ENCODE measurements at places on chromosomes 4 and X. TPM values are rescaled to one million over a fixed set of nuclear protein-coding genes. Genes with fewer than 3 reads are reported as not detected.

- no peak overlapping the region for H3K27ac ChIP-seq
- H3K27me3 ChIP-seq = no peaks in the 10 kb centered on the region
- no peak for DNase-seq
- H3K4me3 ChIP-seq = no peak overlapping the region
- H3K4me1 ChIP-seq = no peaks in the 10 kb centered on the region
Observed at GRCh38 chrX:110402091-110402849, 43.6 kb downstream of the RTL9 start.

DNA sequence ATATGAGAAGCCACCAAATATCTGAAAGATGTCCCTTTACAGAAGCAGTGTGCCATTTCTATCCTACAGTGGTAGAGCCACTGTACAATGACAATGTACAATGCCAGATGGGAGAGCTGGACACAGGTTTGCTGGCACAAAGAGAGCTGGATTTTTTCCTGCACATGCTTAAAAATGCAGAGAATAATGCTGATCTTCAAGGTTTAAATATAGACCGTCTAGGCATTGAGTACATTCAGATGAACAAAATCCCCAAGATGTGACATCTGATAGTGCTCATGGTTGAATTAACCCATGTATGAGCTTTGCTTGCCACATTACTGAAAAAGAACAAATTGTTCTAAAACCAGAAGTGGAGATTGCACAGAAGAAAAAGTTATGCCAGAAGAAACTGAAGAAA lies 11.7 kb downstream of the ADGRL3 start:
- H3K27ac ChIP-seq = no peak overlapping the region
- DNase-seq = no peak
- no peak overlapping the region for H3K4me3 ChIP-seq
- H3K27me3 ChIP-seq = no peaks in the 10 kb centered on the region
- no peaks in the 10 kb centered on the region for H3K4me1 ChIP-seq
- H3K36me3 ChIP-seq = no peaks in the 10 kb centered on the region

DNA sequence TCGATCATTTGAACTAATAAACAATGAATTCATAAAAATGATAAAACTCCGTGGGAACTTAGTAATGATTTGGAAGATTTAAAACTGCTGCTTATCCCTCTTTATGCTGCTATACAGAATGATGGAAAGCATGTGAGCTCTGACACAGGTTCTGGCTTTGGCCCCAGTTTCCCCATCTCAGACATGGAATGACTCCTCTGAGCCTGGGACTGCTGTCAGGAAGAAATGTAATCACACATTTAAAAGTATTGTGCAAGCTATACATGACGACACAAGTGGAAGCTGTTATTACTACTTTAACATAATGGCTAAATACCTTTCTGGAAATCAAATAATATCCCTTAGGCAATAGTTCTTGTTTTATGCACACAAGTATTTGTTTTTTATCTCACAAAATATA lies 161.7 kb downstream of the DCHS2 start:
- peaks cover 22% of the 10 kb centered on the region for H3K27me3 ChIP-seq
- H3K27ac ChIP-seq = no peak overlapping the region
- no peak overlapping the region for H3K4me3 ChIP-seq
- peaks cover 10% of the 10 kb centered on the region for H3K4me1 ChIP-seq

GAGE1 gene
- not detected for total RNA-seq

- H3K27ac ChIP-seq = no peak overlapping the region
- DNase-seq = no peak
- no peak overlapping the region for H3K4me3 ChIP-seq
- no peaks in the 10 kb centered on the region for H3K27me3 ChIP-seq
- H3K4me1 ChIP-seq = no peaks in the 10 kb centered on the region
Observed at GRCh38 chr4:82640540-82640939, 78.8 kb upstream of the TMEM150C start.

DNA sequence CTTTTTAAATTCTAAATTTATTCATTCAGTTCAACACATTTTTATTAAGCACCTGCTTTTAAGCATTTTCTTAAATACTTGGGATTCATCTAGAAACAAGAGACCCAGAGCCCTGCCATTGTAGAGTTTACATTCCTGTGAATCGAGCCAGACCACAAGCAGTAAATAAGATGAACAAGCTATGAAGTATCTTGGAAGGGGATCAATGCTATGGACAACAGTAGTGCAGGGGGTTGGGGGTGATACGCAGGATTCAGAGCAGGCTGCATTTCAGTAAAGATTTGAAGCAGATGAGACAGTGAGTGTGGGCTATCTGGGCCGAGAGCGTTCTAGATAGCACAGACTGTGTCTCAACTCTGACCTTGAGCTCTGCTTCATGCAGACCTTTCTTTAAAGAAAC lies 35.1 kb downstream of the CLDN22 start:
- no peak for DNase-seq
- no peaks in the 10 kb centered on the region for H3K27me3 ChIP-seq
- H3K4me1 ChIP-seq = no peaks in the 10 kb centered on the region
- no peak overlapping the region for H3K4me3 ChIP-seq

- no peak overlapping the region for H3K27ac ChIP-seq
- H3K4me3 ChIP-seq = no peak overlapping the region
- H3K27me3 ChIP-seq = no peaks in the 10 kb centered on the region
- peaks cover 6% of the 10 kb centered on the region for H3K4me1 ChIP-seq
- no peak for DNase-seq
Observed at GRCh38 chr4:6869944-6870343, 39.7 kb upstream of the TBC1D14 start.

IQCM gene
- total RNA-seq = not detected

RRH gene
- not detected for total RNA-seq

GRCh38 chr4:90060039-90060438 lies 67.2 kb upstream of the CCSER1 start:
- no peaks in the 10 kb centered on the region for H3K27me3 ChIP-seq
- H3K36me3 ChIP-seq = no peaks in the 10 kb centered on the region
- no peak overlapping the region for H3K27ac ChIP-seq

GRCh38 chrX:119512146-119512800 lies 44.0 kb downstream of the SLC25A5 start:
- H3K27me3 ChIP-seq = no peaks in the 10 kb centered on the region
- no peak overlapping the region for H3K27ac ChIP-seq
- peaks cover 2% of the 10 kb centered on the region for H3K4me1 ChIP-seq

P2RY4 gene
- 0.20 TPM for total RNA-seq

DNA sequence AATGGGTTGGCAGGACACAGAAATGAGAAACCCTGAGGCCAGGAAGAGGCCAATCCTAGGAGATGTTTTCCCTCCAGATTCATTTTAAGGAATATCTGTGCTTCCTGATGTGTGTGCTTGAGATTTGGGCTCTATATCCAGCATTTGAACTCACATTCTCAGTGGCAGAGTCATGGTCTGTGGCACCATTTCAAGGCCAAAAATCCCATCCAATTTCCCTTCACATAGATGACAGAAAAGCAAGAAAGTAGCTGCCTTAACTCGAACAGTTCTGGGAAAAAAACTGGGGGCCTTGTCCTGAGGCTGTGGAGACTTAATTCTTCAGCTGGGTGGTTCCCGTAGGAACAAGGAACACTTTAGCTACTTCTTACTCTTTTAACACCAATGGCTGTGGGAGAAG lies 27.4 kb downstream of the TAF7L start:
- no peaks in the 10 kb centered on the region for H3K27me3 ChIP-seq
- H3K4me1 ChIP-seq = no peaks in the 10 kb centered on the region
- H3K4me3 ChIP-seq = no peak overlapping the region
- no peaks in the 10 kb centered on the region for H3K36me3 ChIP-seq
- no peak overlapping the region for H3K27ac ChIP-seq

GRCh38 chr4:89300499-89300898 lies 7.1 kb downstream of the GPRIN3 start:
- DNase-seq = no peak
- H3K27me3 ChIP-seq = no peaks in the 10 kb centered on the region
- H3K36me3 ChIP-seq = peaks cover 2% of the 10 kb centered on the region
- H3K4me3 ChIP-seq = peak overlapping the region; percentile 58
- peak overlapping the region; percentile 74 for H3K27ac ChIP-seq

GRCh38 chr4:112083587-112084347 lies 61.5 kb upstream of the FAM241A start:
- H3K36me3 ChIP-seq = no peaks in the 10 kb centered on the region
- H3K4me3 ChIP-seq = no peak overlapping the region
- no peak overlapping the region for H3K27ac ChIP-seq
- no peaks in the 10 kb centered on the region for H3K4me1 ChIP-seq

DNA sequence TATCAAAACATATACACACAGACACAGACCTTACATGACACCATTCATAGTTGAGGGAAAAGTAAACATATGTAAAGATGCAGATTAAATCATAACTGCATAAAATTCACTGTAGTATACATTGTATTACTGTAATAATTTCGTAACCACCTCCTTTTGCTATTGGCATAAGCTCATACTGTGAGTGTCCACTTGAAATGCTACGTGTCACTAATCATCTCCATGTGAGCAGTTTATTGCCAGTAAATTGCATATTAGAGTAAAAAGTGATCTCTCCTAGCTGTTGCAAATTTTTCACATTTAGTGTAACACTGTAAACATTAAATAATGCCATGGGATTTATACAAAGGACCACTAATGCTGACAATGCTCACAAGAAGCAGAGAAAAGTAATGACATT lies 256.7 kb upstream of the GNPDA2 start:
- no peaks in the 10 kb centered on the region for H3K36me3 ChIP-seq
- H3K27me3 ChIP-seq = no peaks in the 10 kb centered on the region
- no peak overlapping the region for H3K4me3 ChIP-seq
- no peak for DNase-seq
- H3K27ac ChIP-seq = no peak overlapping the region
- H3K4me1 ChIP-seq = no peaks in the 10 kb centered on the region

DNA sequence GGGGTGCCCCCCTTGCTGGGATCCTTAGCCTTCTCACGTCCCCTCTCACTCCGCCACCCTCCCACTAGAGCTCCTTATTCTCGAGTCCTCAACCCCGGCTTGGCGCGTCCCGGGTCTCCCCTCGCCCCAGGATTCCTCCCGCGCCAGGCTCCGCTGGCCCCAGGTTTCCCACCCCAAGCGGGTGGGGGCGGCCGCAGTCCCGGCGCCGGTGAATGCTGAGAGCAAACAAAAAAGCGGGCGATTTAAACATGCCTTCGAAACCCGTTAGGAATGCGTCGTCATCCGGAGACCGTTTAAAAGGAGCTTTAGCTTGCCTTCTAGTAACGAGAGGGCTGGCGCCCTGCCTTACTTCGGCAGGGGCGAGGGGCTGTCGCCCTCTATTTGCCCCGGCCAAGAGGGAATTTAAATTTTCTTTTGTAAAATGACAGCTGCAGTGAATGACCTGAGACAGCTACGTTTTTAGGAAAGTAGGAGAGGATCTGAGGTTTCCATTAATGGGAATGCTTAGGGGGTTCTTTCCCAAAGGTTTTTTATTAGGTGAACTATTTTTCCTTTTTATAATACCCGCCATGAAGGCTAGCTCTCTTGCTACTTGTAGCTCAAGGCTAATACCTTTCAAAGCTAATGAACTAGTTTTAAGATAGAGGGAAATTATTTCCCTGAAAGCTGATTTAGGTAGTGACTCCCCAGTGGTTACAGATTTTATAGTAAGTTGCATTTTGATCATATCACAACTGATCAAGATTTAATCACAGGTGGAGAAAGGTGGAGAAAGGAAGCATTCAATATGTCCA lies 3.1 kb downstream of the JADE1 start:
- DNase-seq = no peak
- H3K27me3 ChIP-seq = no peaks in the 10 kb centered on the region
- peaks cover 7% of the 10 kb centered on the region for H3K36me3 ChIP-seq
- peak overlapping the region; percentile 80 for H3K4me3 ChIP-seq
- peak overlapping the region; percentile 60 for H3K27ac ChIP-seq

GRCh38 chrX:111361751-111362150 lies 50.2 kb downstream of the DCX start:
- no peaks in the 10 kb centered on the region for H3K4me1 ChIP-seq
- H3K4me3 ChIP-seq = no peak overlapping the region
- no peak for DNase-seq
- no peak overlapping the region for H3K27ac ChIP-seq
- H3K27me3 ChIP-seq = no peaks in the 10 kb centered on the region

ARSJ gene
- not detected for total RNA-seq

CLDN2 gene
- total RNA-seq = not detected

GRCh38 chr4:166065324-166065723 lies 192.3 kb downstream of the TLL1 start:
- no peaks in the 10 kb centered on the region for H3K36me3 ChIP-seq
- DNase-seq = no peak
- no peaks in the 10 kb centered on the region for H3K27me3 ChIP-seq
- H3K4me3 ChIP-seq = no peak overlapping the region
- no peaks in the 10 kb centered on the region for H3K4me1 ChIP-seq

SPIN4 gene
- 1.0 TPM for total RNA-seq

IL1RAPL1 gene
- total RNA-seq = not detected

- H3K27ac ChIP-seq = no peak overlapping the region
- H3K27me3 ChIP-seq = no peaks in the 10 kb centered on the region
- H3K36me3 ChIP-seq = no peaks in the 10 kb centered on the region
- no peak overlapping the region for H3K4me3 ChIP-seq
Observed at GRCh38 chr4:15398001-15398400, 29.8 kb upstream of the C1QTNF7 start.

DNA sequence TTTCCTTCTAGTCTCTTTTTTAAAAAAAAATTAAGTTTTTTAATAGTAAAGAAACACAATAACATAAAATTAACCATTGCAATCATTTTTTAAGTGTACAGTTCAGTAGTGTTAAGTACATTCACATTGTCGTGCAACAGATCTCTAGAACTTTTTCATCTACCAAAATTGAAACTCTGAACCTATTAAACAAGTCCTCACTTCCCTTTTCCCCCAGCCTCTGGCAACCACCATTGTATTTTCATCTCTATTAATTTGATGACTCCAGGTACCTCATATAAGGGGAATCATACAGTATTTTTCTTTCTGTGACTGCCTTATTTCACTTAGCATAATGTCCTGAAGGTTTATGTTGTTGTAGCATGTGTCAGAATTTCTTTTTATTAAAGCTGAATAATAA lies 31.8 kb downstream of the MSL3 start:
- no peak overlapping the region for H3K4me3 ChIP-seq
- H3K27ac ChIP-seq = no peak overlapping the region
- no peaks in the 10 kb centered on the region for H3K36me3 ChIP-seq
- DNase-seq = no peak
- H3K4me1 ChIP-seq = peaks cover 17% of the 10 kb centered on the region
- H3K27me3 ChIP-seq = no peaks in the 10 kb centered on the region

DNA sequence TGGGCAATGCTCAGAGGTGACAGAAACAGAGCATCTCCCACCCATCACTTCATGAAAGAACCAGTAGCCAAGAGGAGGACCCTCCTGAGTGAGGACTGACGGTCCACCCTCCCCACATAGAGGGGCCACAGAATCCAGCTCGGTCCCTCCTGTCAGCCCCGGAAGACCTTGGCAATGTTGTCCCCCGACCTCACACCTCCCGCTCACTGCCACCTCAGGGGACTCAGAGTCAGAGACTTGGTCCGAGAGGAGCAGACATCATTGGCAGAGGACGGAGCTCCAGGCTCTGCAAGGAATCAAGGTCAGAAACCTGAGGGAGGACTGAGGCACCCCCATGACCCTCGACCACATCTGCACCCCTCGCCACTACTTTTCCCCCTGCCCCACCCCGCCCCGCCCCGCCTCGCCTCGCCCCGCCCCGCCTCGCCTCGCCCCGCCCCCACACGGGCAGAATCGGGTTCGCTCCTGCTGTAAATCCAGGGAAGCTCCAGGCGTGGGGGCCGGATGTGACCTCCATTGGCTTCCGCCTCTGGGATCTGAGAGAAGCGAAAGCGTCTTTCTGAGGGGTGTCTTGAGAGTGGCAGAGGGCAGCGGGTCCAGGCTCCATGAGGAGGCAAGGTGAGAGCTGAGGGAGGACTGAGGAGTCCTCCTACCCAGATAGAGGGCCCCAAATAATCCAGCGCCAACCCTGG lies at the start of gene MAGEA11:
Gene MAGEA11, plus strand, starts transcription at position 516 of the 692 bp plus-strand sequence. CDS start 1,100 bp downstream, outside the sequence.
- H3K27me3 ChIP-seq = no peaks in the 10 kb centered on the region
- no peak within 1 kb of the TSS for H3K27ac ChIP-seq
- no peak for DNase-seq
- no peaks in the 10 kb centered on the region for H3K36me3 ChIP-seq
